ENCODE measurements at places on chromosomes 12 and 14.

- no peak for DNase-seq
These were observed 335.7 kb downstream of the BMP4 start for GRCh38 chr14:53620890-53621289.

- DNase-seq, result no peak
These were observed 571.4 kb downstream of the NOVA1 start for GRCh38 chr14:26026384-26026783.

DNA sequence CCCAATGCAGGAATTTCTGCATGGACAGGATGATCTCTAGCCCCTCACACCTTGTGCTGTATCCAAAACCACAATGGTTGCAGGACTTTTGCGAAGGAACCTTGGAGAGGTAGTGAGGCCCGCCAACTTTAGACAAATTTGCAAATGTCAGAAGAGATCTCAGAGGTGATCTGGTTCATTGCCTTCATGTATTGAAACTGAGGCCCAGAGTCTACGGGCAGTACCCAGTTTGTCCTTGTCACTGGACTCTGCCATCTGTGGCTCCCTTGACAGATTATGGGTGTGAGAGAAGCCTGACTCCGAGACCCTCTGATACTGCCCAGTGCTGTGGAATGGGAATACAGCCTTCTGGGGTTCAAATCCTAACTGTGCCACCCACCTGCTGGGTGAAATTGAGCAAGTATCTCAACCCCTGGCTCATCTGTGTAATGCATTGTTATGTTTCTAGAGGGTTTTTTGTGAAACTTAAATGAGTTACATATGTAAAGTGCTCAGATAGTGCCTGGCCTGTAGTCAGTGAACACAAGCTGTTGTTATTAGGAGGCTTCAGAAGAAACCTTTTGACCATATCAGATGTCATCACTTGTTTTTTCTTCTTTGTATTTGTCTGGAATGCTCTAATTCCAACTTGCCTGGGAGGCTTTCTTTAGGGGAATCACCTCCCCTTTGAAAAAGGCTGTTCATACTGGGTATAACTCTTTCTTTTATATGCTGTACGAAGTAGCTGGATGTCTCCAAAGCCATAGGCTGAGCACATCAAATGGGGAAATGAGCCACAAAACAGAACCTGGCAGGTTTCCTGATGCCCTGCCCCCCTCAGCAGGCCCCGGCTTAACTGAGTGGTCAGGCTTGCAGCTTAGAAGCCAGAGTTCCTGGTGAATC, 71.4 kb upstream of the SRSF5 start:
- no peak for DNase-seq

GRCh38 chr14:82528016-82528415, 994.4 kb upstream of the SEL1L start:
- DNase-seq, result no peak

DNA sequence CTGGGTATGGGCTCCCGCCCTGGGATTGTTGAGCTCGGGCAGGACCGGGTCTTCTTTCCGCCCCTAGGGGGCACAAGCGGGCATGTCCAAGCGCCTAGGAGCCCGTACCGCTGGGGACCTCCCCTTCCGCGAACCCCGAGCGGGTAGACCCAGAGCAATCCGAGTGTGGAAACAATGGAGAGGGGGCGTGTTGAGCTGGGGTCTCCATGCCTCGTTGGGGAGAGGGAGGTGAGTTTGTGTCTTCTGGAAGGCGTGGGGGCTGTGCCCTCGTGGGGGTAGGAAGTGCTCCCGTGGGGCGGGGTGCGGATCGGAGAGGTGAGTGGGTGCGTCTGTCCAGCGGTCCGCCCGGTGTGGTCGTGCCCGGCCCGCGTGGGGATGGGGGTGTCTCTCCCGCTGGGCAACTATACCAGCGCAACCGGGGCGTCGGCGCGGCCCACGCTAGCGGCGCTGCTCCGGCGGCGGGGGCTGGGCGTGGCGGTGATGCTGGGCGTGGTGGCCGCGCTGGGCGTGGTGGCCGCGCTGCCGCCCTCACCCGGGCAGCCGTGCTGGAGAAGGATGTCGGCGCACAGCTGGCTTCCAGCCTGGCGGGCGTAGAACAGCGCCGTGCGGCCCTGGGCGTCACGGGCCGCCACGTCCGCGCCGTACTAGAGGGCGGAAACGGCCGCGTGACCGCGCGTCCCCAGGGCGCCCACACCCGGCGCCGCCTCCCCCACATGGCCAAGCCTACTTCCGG, 12.2 kb downstream of the AGAP2 start:
- no peak for DNase-seq

GRCh38 chr12:74043343-74043742, 494.3 kb upstream of the ATXN7L3B start:
- no peak for DNase-seq

GRCh38 chr14:70013271-70013873, 134.2 kb downstream of the SMOC1 start:
- DNase-seq, result no peak

DNA sequence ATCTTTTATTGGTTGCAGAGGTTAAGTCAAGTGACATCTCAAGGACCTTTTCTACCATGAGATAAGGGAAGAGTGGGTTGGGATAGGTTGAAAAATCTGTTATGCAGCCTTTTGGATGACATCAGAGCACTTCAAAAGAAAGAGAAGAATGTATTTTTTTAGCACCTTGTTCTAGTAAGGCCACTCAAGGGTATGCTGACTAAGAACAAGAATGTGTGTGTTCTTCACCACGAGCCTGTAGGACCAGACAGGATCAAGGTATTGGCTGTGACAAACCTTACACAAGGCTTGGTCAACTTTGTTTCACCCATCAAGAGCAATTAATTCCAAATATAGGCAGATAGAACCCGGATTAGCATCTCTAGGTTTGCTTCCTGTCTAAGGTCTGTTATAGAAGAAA, 142.5 kb downstream of the SAMD4A start:
- no peak for DNase-seq

DNA sequence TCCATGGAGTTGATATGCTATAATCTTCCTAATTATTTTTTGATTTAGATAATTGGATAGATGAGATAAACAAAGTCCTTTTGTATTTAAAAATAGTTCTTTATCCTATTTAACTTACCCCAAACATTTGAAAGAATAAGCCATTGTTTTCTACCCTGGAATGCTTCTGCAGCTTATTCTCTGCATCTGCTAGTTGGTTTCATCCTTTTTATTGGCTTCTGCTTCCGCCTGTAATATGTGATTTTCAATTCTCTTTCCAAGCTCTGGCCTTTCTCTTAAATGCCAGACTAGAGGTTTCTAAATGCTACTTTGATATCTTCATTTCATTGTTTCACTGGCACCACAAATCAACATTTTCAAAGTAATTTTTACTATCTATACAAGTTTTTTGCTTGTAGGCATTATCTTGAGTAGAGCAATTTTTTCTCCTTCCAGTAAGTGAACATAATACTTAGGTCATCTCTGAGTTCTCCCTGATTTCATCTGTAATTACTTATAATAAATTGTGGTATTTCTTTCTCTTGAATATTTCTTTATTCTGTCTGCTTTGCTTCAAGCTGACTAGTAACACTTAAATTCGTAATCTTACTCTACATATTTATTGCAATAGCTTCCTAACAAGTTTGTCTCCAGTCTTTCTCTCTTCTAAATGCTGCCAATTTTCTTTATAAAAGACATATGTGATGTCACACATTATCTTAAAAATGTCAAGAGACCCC, 958.4 kb downstream of the SLC6A15 start:
- DNase-seq, result no peak

DNA sequence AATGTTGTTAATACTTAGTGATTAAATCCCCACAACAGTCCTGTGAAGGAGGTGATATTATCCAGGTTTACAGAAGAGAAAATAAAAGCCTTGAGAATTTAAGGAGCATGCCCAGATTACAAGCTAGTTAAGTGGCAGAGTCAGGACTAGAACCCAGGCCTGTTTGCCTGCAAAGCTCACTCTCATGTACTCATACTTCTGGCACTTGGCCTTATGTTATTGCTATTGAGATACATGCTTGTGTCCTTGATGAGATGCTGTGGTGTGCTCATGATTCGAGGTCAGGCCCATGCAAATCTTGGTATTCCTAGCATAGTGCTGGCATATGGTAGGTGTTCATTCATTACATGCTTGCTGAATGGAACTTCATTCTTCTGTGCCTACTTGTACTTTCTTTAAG, 7.6 kb upstream of the EID3 start:
- DNase-seq, result no peak

- DNase-seq, result no peak
These were observed 20.3 kb downstream of the RHOF start for GRCh38 chr12:121773011-121773777.

- no peak for DNase-seq
These were observed 17.0 kb upstream of the NUBPL start for GRCh38 chr14:31543969-31544799.

DNA sequence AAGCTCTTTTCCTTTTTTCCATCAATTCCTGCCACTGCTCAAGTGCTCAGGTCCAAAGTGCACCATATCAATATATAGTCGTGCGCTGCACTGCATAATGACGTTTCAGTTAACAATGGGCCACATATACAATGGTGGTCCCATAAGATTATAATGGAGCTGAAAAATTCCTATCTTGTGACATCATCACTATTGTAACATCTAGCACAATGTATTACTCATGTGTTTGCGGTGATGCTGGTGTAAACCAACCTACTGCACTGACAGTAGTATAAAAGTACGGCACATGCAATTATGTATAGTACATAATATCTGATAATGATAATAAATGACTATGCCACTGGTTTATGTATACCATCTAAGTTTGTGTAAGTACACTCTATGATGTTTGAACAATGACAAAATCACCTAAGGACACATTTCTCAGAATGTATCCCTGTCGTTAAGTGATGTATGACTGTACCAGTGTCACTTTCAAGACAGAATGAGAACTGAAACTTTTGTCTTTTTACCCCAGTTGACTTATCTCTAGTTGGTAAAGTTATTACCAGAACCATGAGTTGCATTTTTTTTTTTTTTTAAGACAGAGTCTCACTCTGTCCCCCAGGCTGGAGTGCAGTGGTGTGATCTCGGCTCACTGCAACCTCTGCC, 53.7 kb upstream of the INSM2 start:
- no peak for DNase-seq

DNA sequence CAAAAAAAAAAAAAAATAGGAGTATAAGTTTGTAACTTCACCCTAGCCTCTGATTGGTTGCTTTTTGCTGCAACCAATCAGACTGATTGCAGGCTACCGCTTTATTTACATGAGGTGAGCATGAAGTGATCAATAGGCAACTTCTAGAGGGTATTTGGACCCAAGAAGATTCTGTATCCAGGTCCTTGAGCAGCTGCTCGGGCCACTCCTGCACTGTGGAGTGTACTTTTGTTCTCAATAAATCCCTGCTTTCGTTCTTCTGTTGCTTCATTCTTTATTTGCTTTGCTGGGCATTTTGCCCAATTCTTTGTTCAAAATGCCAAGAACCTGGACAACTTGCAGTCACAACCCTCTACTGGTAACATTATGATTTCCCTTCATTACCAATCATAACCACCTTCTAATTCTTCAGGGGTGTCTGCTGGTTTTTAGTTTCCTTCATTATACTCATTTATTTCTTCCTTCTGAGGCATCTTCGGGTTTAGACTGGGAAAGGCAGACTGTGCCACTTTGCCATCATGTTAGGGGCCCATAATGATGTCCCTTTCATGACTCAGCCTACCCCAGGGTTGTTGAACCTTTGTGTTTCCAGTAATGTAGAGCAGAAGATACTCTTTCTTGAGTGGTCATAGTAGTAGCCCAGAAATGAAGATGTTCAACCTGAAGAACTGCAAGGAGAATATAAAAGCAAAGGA, 43.4 kb upstream of the LIMA1 start:
- no peak for DNase-seq

DNA sequence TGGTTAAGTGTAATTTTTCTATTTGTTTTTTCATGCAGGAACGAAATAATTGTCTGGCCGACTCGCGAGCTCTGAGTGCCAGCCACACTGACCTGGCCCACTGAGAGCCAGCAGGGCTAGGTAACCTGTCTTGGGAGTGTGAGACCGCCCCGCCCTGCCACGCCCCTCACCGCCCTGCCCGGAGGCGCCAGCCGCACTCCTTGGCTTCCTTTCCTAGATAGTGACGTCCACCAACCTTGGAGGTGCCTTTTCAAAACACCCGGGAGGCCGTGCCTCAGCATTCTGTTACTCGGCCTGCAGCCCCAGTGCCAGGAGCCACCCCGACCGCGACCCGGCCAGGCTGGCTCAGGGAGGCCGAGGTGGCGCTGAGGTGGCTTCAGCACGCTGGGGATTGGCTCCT, 21.7 kb downstream of the XRCC3 start:
- no peak for DNase-seq

DNA sequence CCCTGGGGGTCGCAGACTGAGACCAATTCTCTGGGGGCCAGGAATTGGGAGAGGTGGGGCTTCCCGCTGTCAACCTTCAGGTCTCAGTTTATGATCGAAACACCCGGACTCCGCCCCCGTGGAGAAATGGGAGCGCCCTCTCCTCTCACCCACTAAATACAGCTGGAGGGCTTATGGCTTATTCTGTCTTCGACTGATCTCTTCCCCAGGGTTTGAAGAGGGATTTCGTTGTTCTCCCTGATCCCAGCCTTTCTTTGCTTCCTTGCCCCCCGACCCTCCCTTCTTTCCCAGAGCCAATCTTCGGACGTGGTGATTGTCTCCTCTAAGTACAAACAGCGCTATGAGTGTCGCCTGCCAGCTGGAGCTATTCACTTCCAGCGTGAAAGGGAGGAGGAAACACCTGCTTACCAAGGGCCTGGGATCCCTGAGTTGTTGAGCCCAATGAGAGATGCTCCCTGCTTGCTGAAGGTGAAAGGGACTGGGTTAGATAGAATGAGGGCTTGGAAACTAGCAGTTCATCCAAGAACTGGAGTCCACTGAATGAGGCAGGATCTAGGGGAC, 607 bp downstream of the OS9 start:
- DNase-seq, result no peak

- no peak for DNase-seq
These were observed 40.6 kb downstream of the HSD17B6 start for GRCh38 chr12:56803750-56804149.

GRCh38 chr12:19799216-19799615, 359.9 kb downstream of the AEBP2 start:
- DNase-seq, result no peak
